Tongue (tissue), 3 donors: ENCODE measurements at places on chromosomes 1 and 21.

DNA sequence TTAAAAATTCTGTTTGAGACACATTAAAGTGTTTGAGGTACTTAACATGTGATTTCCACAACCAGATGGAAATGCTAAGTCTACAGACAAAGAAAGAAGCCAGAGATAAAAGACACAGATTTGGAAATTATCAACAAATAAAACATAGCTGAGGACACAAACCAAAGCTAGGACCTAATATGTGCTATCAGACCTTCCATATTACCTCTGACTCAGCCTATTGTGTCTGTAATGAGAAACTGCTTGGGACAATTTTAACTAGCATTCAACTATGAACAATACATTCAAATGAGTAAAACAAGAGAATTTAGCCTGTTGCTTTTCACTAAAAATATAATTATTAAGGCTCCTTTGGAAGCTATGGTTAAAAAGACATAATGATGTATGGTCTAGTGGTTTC, 54.6 kb downstream of the WNT2B start:
- DNase-seq = no peak

GRCh38 chr1:241309651-241310050, 47.4 kb downstream of the RGS7 start:
- no peak for DNase-seq

DNA sequence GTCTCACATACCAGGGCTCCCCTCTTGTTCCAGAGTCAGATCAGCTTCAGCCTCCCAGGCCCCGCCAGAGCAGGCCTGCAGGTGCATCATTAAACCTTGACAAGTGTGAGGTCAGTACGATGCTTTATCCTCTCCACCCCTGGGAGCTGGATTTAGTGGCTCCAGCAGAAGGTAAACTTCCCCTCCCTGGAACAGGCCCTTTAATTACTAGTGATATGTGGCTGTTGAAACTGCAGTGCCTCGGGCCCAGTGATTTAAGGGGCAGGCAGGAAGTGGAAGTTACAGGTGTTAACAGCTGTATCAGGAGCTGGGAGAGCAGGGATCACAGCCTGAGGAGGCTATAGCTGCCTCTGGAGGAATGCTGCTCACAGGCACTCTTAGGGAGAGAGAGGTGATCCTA, 132.4 kb upstream of the KLHDC7A start:
- no peak for DNase-seq

DNA sequence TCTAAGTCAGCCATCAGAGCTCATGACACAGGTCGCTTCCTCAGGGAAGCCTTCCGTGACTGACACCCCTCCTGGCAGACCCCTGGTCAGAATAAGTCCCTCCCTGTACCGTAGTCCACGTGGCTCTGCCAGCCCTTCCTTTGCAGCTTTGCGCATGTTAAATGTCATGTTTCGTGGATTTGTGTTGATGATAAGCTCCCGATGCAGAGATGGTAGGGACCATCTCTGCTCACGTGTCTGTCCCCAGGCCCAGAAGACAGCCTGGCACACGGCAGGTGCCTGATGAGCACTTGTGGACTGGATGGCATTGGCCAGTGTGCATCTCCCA, 75.9 kb downstream of the DHRS3 start:
- DNase-seq = no peak

DNA sequence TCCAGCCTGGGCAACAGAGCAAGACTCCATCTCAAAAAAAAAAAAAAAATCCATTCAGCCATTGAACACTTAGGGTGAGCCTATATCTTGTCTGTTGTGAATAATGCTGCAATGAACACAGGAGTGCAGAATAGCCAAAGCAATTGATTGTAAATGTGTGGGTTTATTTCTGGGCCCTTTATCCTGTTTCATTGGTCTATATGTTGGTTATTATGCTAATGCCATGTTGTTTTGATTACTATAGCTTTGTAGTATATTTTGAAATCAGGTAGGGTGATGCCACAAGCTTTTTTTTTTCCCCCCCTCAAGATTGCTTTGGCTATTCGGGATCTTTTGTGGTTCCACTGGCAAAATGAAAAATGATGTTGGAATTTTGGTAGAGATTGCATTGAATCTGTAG, 167.5 kb downstream of the LBR start:
- no peak for DNase-seq

DNA sequence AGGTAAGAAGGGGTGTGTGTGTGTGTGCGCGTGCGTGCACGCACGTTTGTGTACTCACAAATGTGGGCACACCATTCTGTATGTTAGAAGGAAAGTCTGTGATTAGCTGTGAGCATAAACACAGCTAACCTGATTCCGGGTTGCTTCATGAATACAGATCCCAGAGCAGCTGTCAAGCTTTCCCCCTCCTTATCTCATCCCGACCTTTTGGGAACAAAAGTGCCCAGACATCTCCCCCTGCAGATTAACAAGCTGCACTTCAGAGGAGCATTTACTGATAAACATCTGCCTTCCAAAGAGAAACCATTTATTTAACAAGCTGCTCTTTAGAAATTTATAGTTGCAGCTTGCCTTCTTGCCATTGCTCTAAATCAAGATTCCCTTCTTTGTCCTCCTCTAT, 97.0 kb downstream of the MT1HL1 start:
- DNase-seq = no peak

- DNase-seq = peak; percentile 33
Observed at GRCh38 chr1:109668123-109668775, 392 bp downstream of the GSTM2 start.

DNA sequence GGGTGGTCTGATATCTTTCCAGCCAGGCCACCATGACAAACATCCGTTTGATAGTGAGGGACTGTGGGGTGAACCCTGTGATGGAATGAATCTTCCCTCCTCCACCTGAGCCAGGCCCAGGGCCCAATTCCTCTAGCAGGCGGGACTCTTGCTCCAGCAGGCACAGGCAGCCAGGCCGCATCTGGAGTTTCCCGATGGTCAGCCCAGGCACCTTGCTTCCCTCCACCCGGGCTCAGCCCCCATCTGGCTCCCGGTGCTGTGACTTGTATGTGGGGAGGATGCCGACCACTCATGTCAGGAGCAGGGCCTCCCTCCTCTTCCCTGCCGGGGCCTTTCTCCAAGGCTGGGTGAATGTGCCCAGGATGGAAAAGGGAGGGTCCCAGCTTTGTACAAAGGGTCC, 21.0 kb downstream of the KCNAB2 start:
- no peak for DNase-seq

DNA sequence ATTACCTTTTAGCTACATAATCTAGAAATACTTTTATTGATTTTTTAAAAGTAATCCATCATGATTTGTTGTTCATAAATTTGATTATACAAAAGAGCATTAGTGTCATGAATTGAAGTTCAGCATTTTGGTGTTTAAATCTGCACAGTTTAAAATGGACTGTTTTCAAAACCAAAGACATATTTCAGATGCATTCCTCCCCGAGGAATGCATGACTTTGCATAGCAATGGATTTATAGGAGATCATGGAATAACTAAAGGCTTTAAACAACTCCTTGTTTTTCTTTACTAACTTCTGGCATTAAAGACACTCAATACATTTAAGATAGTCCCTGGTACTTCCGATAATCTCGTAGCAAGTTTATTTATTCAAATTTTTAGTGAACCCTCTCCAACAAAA, 863.1 kb upstream of the TMPRSS15 start:
- DNase-seq = no peak

GRCh38 chr1:156524481-156524869, 23.9 kb upstream of the MEF2D start:
- DNase-seq = no peak

DNA sequence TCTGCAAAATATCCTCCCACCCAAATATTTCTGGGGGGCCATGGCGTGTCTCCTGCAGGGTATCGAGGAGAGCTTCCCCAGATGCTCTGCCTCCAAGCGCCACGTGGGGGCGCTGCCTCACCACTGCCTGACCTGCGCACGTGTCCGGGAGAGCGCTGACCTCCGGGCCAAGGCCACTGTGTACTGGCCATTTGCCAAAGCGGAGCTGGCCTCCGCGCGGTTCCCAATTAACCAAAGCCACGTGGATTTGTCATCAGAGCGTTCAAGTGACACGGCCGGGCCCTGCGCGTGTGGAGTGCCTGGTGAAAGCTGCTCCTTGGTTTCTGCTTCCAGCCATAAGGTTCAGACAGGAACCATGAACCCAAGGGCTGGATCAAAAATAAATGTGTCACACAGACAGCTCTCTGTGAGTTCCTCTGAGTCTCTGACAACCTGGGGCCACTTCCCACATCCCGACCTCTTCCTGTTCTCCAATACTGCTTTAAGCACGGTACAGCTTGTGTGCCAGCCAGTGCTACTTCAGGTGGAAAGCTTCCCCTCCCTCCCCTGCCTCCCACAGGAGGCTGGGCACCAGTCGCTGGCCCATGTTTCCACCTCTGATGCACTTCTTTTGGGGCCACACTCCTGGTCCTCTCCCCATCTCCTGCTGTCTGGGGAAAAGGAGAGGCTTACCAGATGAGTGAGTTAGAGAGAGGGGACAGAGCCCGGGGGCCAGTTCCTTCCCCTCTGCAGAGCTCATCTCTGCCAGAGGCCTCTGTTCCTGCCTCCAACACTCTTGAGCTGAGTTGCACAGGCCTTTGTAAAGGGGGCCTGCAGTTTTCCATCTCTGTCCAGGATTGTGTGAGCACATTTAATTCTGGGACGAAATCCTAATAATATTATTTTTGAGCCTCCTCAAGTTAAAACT, 26.1 kb downstream of the ZP4 start:
- DNase-seq = peak; percentile 74

DNA sequence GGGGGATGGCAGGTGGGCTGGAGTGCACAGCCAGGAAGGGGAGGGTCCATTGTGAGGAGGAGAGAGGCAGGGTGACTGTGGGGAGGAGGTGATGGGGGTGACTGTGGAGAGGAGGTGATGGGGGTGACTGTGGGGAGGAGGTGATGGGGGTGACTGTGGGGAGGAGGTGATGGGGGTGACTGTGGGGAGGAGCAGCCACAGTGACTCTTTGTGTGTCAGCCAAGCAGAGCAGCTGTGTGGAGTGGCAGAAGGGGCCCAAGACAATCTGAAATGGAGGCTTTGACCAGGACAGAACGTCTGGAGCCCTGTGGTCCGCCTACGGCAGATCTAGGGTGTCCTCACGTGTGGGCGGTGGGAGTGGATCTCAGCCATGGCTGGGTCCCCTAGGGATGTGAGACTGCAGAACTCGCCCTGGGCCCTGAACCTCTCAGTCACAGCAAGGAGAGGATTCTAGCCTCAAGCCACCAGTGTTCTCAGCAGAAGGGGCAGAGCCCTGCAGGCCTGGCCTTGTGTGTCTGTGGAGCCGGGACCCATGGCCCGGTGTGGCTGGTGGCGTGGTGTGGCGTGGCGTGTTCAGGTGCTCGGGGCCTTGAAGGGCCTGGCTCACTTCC, 81.5 kb downstream of the OBSCN start:
- DNase-seq = no peak

DNA sequence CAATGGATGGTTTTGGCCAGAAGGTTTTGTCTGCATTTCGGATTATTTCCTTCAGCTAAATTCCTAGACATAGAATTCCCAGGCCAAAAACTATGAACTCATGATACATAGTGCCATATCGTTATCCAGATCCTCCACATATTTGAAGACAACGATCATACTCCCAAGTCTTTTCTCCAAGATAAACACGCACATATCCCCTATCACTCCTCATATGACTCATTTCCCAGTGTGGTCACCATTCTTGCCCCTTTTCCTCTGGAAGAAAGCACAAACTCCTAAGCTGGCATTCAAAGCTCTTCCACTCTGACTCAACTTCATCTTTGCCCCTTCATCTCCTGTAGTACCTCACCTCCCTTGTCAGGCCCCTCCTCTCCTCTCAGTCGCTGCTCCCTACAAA, 277.6 kb downstream of the PLPP3 start:
- no peak for DNase-seq

DNA sequence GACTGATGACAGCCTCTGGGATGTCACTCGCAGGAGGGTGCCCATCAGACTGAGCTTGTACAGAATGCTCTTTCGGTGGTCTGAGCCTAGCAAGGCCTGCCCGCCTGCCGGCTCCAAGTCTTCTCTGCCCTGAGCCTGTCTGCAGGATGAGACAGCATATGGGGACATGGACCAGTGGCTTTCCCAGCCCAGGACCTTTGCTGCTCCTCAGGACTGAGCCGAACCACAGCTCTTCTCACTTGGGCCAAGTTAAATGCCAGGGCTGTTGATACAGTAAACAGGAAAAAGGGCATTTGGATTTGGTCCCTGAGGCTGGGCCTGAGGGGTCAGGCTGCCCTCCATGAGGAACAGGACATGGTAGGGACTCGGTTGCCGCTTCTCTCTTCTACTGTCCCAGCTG, 64.3 kb upstream of the EPS8L3 start:
- DNase-seq = no peak

GRCh38 chr1:92447033-92447681, 39.6 kb downstream of the GFI1 start:
- DNase-seq = no peak

GRCh38 chr21:36487641-36488307, 7.9 kb upstream of the CLDN14 start:
- peak; percentile 75 for DNase-seq

DNA sequence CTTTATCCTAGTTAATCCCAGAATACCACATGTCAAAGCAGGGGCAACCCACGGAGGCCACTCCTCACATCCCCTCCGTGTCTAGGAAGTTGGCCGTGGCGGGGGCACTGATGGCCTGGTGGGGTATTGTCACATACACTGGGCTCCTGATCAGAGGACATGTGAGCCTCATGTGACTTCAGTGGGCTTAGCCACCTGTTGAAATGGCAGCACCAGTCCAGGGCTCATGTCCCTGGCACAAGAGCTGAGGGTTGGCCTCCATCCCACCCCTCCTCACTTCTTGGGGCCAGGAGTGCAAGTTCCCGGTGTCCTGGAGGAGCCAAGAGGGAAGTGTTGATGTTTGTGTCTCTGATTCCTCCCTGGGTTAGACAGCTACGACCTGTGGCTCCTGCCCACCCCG, 313.4 kb downstream of the CAMTA1 start:
- DNase-seq = peak; percentile 25

- peak; percentile 86 for DNase-seq
Observed at GRCh38 chr1:184691719-184692324, 62.8 kb downstream of the EDEM3 start.

GRCh38 chr1:18373882-18374493, 106.7 kb upstream of the KLHDC7A start:
- no peak for DNase-seq

DNA sequence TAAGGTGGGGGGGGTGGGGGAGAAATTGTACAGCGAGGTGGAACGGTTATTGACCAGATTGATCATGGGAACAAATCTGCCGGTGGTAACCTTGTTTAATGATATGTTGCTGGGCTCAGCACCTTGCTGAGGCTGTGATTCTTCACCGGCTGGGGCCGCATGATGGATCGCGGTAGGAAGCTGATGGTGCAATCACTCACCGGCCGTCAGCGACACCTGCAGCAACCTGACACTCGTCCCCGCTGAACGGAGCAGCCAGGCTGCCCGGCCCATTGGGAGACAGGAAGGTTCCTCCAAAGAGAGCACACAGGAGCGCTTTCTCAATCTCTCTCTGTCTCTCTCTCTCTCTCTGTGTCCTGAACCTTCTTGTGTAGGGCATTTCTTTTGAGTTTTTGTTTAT, 128.5 kb upstream of the RRP15 start:
- no peak for DNase-seq

- DNase-seq = no peak
Observed at GRCh38 chr1:14940285-14940870, 213.2 kb upstream of the TMEM51 start.
